GM03348 (cell line): ENCODE measurements at places on chromosomes 3 and 15.

GRCh38 chr3:148331081-148331846 is 366.4 kb upstream of the AGTR1 start:
- no peak for DNase-seq

DNA sequence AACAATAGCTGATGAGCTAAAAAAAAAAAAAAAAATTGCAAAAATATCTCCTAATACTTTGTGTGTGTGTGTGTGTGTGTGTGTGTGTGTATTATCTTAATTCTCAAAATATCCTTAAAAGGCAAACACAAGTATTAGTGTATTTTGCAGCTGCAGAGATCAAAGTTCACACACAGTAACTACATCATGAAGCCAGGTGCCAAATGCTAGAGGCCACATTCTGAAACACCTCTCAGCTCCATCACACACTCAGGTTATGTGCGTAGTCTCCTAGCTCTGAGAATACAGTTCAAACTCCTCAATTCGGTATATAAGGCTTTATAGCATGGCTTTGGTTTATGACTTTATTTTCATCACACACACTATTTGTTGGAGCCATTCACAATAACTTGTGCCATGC is 33.5 kb upstream of the PPARG start:
- no peak for DNase-seq

DNA sequence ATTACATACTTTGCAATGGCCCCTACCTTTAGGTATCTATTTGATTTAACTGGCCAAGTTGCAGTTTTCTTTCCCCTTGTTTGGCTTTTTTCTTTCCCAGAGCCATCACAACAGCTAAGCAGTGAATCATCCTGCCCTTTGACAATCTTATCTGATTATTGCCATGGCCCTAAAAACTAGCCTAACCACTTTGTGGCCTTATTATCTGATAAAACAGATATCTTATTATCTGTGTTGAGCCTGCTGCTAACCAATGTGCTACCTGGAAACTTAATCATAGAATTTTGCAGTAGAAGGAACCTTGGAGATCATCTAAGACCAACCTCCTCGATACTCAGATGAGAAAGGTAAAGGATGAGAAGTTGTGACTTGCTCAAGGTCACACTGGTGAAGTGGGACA is 37.1 kb downstream of the EIF4E3 start:
- DNase-seq, result no peak

GRCh38 chr3:16130066-16130465 is 44.4 kb upstream of the GALNT15 start:
- DNase-seq, result peak; percentile 67

DNA sequence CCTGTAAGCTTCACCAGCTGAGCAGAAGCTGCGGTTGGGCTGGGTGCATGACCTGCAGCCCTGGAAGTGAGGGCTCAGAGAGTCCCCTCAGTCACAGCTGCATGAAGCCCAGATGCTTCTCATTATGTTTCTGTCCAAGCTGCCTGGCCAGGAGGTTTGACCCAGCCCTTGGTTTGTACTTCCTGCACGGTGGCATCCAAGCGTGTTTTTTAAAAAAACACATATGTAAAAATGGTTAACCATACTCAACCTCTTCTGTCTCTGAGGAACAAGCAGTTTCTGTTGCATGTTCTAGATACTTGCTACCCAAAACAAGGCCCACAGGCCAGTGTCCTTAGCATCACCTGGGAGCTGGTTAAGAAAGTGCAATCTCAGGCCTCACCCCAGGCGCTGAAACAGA is 76.0 kb upstream of the ATP10A start:
- DNase-seq, result no peak

DNA sequence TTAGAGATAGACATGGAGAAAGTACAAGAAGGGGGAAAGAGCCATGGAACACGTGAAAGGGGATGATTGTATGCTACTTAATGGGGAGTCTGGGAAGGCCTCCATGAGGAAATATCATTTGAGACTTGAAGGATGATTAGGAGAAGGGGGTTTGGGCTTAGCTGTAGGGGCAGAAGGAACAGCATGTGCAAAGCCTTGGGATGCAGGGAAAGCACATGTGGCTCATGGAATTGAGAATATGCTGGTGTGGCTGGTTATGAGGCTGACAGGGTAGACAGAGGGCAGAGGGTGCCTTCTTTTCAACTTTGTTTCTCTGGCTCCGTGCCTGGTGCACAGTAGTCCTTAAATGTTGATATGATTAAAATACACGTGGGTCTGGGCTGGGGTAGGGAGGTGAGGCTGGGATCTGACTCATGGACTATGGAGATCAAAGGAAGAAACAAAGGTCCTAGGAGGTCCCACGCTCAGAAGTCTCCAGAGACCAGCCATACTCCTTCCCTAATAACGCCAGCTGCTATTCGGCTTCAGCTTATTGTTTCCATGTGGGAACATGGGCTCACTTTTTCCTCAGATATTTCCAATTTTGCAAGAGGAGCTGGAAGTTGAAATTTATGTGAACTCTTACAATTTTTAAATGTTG is 1.1 kb downstream of the GTF2E1 start:
- DNase-seq, result peak; percentile 43

DNA sequence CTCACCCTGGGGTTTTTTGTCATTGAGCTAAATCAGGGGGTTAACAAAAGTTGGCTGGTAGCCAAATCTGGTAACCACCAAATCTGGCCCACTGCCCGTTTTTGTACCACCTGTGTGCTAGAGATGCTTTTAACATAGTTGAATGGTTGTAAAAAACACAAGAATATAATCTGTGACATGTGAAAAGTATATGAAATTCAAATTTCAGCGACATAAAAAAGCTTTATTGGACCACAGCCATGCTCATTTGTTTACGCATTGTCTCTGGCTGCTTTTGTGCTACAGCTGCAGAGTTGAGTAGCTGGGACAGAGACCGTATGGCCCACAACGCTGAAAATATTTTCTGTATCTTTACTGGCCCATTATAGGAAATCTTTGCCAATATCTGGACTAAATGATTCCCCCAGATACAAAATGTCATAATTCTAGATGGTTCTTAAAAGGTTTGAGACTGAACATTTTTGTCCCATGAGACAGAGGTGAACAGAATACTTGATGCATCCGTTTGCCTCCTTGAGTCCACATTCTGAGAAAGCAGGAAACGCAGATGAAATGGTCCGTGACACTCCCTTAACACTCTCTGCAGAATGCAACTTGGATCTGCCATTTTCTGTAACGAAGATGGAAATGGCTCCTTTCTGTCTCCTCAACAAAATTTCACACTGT is 120.9 kb upstream of the PDZRN3 start:
- no peak for DNase-seq

GRCh38 chr3:8996681-8997121 is 33.4 kb upstream of the RAD18 start:
- peak; percentile 76 for DNase-seq

GRCh38 chr3:55687526-55687925 is 200.4 kb upstream of the WNT5A start:
- DNase-seq, result no peak

GRCh38 chr3:4302747-4303146 is 422 bp upstream of the SETMAR start:
- no peak for DNase-seq

- DNase-seq, result no peak
These were observed 71.8 kb downstream of the RBPMS2 start for GRCh38 chr15:64703632-64703959.

DNA sequence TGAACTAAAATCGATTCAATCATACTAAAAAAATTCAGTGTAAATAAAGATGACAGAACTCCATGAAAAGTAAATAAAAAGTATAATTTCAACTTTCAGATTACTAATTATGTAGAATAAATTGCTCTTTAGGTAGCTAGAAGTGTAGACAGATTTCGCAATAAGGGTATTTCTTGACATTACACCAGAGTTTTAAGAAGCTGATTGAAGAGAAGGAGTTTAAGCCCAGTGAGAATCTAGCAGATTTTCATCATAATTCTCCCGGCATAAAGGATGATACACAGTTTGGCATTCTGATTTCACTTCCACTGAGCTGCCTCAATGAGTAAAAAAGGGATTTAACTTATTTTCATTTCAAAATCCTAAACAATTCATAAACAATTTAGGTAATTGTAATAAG is 259.2 kb downstream of the NEK10 start:
- no peak for DNase-seq

DNA sequence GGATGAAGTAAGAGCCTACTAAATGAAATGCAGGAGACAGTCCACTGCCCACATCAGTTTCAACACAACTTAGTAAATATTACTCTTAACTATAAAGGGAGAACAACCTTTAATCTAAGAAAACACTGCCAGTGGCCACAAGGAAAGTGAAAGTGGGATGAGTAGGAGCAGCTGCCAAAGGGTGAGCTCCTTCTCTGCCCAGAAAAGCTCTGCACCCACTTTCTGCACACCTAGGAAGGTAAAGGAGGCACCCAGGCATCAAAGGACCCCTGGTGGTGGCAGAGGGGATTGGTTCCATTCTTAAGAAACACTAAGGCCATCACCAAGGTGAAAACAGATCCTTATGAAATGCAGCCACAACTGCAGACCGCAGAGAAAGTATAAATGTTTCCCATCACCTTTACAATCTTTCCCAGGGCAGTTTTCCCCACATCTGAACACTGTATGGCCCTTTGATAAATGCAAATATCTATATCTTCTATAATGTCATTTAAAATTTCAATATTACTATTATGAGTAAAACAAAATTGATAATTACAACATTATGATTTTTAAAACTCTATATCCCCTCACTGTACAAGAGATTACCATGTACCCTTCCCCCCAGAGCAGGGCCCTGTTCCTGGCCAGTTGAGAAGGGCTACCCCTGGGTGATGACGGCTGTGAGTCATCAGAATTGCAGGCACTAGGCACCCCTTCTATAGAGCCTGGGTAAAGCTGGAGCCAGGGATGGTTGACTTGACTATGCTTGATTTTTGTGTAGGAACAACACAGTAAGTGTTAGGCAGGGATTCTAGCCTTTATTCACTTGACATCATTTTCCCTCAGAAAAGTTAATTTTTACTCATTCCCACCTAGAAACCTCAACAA is 92.0 kb downstream of the SNRK start:
- DNase-seq, result no peak
